ENCODE measurements at places on chromosomes 2 and 18. TPM values are rescaled to one million over a fixed set of nuclear protein-coding genes. Genes with fewer than 3 reads are reported as not detected.

Gene GNAL
- 5.9 TPM for total RNA-seq

- no peaks in the 10 kb centered on the region for H3K27me3 ChIP-seq
- no peak overlapping the region for H3K27ac ChIP-seq
- H3K4me3 ChIP-seq, result no peak overlapping the region
- no peaks in the 10 kb centered on the region for H3K36me3 ChIP-seq
- no peaks in the 10 kb centered on the region for H3K4me1 ChIP-seq
- DNase-seq, result no peak
Observed at GRCh38 chr2:76268902-76269620, 558.3 kb upstream of the GCFC2 start.

DNA sequence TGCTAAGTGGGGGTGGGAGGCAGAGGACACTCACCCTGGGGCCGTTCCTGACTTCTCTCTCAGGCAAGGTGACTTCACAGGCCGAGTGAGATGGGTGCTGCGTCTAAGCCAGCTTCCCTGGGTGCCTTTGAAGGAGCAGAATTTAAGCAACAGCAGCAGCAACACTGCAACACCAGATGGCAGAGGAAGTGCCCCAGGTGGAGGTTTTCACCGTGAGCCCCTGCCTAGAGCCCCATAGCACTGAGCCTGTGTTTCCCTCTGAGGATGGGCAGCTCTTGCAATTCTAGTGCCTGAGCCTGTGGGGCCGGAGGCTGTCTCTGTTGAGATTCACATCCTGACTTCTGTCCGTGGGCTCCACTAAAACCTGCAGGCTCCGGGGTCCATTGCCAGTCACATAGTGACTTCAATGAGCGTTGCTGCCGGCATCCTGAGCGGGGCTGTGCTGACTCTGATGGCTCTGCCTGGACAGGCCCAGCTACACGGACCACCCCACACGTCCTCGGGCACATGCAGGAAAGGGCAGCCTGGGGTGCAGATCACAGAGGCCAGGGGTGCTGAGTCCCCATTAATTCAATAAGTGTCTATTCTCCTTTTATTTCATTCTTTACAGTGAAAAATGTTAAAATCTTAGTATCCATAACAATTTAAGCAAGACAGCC lies 218.8 kb downstream of the SNTG2 start:
- no peaks in the 10 kb centered on the region for H3K27me3 ChIP-seq
- H3K36me3 ChIP-seq, result no peaks in the 10 kb centered on the region
- H3K27ac ChIP-seq, result no peak overlapping the region
- DNase-seq, result no peak
- H3K4me1 ChIP-seq, result no peaks in the 10 kb centered on the region

DNA sequence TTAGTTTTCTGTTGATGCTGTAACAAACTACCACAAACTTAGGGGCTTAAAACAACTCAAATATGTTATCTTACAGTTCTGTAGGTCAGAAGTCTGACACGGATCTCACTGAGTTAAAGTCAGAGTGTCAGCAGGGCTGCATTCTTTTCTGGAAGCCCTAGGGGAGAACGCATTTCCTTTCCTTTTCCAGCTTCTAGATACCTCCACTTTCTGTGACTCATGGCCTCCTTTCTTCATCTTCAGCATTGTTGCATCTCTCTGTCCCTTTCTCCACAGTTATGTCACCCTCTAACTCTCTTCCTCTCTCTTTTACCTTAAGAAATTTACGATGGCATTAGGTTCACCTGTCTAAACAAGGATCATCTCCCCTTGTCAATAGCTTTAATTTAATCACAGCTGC lies 13.3 kb upstream of the PPP4R1 start:
- no peaks in the 10 kb centered on the region for H3K36me3 ChIP-seq
- no peak overlapping the region for H3K4me3 ChIP-seq
- no peaks in the 10 kb centered on the region for H3K27me3 ChIP-seq
- H3K27ac ChIP-seq, result no peak overlapping the region

GRCh38 chr2:121707920-121708361 lies 28.7 kb downstream of the NIFK start:
- H3K27me3 ChIP-seq, result no peaks in the 10 kb centered on the region
- H3K4me3 ChIP-seq, result no peak overlapping the region
- peaks cover 8% of the 10 kb centered on the region for H3K4me1 ChIP-seq
- no peaks in the 10 kb centered on the region for H3K36me3 ChIP-seq

DNA sequence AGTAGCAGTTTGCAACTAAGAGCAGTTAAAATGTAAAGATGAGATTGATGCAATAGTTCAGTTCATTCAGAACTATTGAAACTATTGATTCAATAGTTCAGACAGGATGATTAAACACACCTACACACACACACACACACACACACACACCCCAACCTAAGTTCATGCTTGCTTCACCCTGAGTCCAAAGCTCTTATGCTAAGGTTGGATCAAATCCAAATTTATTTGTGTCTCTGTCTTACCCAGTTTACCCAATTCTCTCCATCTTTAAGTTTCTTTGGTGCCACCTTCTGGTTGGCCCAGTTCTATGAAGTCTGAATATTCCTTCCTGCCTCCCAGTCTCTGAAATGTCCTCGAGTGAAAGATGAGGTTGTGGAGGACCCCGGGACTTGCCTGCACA lies 5.1 kb downstream of the SERPINB8 start:
- DNase-seq, result no peak
- H3K27ac ChIP-seq, result no peak overlapping the region
- H3K4me1 ChIP-seq, result no peaks in the 10 kb centered on the region
- no peak overlapping the region for H3K4me3 ChIP-seq
